ENCODE measurements at places on chromosomes 5 and 9.
A peak's percentile ranks its signal among the peaks of the same experiment; 100 is the strongest.

GRCh38 chr9:121703014-121703734 is 51.7 kb downstream of the DAB2IP start:
- DNase-seq = no peak

GRCh38 chr5:151087486-151087885 is 6.7 kb upstream of the TNIP1 start:
- DNase-seq = no peak

DNA sequence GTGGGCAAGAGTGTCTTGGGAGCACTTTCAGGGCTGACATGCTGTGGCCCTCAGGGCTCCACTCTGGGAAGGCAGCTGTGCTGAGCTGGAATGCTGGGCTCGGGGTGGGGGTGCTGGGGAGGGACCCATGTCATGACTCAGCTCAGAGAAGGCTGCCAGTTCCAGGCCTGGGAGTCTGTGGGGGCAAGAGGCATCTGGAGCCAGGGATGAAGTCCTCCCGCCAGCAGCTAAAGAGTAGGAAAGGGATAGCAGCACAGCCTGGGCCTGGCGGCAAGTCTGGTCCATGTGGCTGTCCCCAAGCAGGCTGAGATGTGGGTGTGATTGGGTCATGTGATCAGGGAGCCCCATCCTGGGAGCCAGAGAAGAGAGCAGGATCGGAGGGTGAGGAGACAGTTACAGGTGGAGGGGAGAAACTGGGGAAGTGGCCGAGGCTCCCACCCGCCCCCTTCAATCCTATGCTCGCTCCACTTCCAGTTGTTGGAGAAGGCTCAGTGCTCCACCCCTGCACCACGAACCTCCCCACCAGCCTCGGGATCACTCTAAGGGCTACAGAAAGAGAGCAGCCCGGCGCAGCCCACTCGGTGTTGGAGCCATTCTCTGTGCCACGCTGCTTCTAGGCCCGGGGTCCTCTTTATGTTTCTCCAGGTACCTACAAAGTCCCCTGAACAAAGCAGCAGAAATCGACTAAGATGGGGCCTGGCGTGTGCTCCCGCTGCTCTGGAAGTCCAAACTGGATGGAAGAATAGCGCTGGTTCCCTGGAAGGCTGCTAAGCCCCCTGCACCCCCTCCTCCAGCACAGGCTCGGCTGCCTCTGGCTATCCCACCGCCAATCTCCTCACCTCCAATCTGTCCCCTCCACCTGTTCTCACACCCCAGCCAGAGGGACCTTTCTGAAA is 12.0 kb downstream of the PDGFRB start:
- peak; percentile 93 for DNase-seq

- DNase-seq = no peak
Observed at GRCh38 chr5:55232271-55232984, 980 bp downstream of the CCNO start.

DNA sequence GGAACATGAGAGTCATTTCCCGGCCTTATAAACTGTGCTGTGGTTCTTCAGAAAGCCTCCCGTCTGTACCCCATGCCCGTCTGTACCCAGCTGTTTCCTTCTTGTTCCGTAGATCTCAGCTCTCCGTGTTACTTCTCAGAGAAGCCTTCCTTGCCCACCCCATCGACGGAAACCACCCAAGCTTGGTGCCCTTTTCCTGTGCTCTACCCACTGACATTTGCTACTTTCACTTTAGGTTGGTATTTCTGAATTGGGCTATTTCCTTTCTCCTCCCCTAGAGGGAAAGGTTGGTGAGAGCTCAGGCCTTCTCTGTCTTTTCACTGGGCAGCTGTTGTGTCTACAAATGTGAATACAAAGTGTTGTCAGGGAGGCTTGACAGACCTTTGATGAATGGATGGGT is 764.5 kb upstream of the ADAMTS16 start:
- no peak for DNase-seq

- no peak for DNase-seq
Observed at GRCh38 chr9:81370650-81371049, 318.7 kb downstream of the TLE1 start.

DNA sequence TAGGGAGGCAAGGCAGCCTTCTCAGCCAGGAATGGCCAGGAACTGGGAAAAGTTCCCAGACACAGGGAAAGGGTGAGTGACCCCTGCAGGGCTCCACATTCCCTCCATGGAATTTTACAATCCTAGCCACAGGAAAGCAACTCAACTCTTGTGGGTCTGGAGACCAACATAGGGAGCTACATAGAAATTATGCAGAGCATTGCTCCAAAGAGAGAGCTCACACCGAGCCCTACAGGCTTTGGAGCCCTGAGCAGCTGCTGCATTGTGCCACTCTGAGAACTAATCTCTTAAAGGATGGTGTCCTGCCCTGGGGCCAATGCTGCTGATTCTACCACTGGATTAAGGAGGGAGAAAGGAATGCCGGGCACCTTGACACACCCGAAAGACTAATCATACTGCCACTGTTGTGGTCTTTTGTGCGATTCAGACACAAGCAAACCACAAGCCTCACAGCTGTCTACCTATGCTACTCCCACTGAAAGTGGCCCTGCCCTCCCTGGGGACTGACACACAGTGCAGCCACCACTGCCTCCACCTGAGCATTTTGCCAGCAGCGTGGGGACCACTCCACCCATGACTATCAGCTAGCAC is 1089.8 kb upstream of the NUDT12 start:
- no peak for DNase-seq

DNA sequence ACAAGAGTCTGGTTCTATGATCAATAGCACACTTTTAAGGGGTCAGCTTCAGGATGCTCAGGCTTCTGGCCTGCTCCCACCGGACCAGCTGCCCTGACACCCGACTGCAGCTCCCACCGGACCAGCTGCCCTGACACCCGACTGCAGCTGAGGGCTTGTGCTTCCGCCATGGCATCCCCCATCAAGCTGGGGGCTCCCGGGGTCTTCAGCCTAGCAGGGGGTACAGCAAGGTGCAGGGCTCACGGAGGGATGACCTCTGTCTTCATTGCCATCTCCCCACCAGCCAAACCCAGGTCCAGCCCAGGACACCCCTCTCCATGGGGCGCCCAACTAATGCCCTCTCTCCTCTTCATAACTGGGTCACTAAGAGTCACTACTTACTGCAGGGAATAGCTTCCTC is 1.9 kb downstream of the FLT4 start:
- DNase-seq = no peak

DNA sequence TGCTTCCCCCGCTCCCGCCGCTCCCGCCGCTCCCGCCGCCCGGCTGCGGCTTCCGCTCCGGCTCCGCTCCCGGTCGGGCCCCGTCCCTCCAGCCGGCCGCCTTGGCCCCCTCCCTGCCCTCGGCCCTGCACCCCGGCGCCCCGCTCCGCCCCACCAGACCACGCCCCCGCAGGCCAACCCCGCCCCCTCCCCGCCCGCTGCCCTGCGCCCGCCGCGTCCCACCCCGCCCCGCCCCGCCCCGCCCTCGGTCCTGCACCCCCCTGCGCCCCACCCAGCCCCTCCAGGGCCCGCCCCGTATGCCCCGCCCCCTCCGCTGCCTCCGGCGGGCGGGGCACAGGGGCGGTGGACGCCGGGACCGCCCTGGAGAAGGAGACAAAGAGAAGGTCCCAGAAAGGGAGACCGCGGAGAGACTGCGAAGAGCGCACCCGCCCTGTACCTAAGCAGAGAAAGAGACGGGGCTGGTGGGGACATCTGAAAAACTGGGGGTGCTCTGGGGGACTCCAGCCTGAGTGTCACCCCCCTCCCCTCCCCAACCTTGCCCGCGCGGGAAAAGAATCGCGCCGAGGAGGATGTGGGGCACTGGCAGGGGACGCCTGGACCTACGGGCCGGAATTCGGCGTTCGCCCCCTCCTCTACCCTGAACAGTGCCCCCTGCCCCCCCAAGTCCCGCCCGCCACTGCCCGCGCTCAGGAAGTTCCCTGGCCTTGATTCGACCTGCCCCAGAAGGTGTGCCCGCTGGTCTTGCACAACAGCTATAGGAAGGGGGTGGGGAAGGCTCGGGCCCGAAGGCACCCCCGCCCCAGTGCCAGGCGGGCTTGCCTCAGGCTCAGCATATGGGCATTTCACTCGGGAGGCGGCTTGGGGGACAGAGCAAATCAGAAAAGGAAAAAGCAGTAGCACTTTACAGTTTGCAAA is 42.8 kb upstream of the STXBP1 start:
- peak; percentile 78 for DNase-seq

- peak; percentile 37 for DNase-seq
Observed at GRCh38 chr9:87656485-87656884, 69.4 kb upstream of the CTSL start.

DNA sequence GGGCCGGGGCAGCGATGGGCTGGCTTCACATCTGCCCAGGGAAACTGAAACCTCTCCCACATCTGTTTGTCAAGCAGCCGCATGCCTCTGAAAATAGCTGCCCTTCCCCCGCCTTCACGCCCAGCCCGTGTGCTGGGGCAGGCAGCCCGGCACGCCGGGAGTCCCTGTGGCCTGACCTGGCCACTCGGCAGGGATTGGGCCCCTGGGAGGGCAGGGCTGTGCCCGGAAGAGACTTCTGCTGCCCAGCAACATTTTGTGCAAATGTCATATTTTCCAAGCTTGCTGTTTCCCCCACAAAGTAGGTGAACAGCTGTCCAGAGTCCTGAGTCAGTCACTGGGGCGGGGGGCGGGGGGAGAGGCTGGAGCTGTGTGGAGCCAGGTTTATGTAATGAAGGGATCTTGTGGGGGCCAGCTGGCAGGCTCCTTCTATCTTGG is 8.2 kb downstream of the COL27A1 start:
- no peak for DNase-seq

- no peak for DNase-seq
Observed at GRCh38 chr9:86168256-86168655, 68.9 kb upstream of the GOLM1 start.

GRCh38 chr5:96962540-96962991 is 26.7 kb downstream of the LNPEP start:
- DNase-seq = no peak

DNA sequence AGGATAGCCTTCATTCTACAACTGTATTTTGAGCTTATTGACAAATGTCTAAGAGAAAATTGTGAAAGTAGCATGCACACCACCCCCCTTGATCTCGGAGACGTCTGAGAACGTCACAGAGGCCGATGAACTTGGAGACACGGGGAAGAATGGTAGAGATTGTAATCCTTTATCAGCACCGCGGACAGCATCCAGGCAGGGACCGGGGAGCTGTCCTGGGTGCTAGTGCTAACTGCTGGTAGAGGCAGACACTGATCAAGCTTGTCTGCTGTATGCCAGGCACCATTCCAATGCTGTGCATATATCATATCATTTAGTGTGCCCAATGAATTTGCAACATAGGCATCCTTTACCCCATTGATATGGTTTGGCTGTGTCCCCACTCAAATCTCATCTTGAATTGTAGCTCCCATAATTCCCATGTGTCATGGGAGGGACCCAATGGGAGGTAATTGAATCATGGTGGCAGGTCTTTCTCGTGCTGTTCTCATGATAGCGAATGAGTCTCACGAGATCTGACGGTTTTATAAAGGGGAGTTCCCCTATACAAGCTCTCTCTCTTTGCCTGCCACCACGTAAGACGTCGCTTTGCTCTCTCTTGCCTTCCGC is 98.8 kb downstream of the LHX2 start:
- DNase-seq = peak; percentile 33

- DNase-seq = no peak
Observed at GRCh38 chr9:129374651-129375050, 196.6 kb upstream of the IER5L start.

- DNase-seq = no peak
Observed at GRCh38 chr9:20524776-20525175, 97.5 kb downstream of the MLLT3 start.

DNA sequence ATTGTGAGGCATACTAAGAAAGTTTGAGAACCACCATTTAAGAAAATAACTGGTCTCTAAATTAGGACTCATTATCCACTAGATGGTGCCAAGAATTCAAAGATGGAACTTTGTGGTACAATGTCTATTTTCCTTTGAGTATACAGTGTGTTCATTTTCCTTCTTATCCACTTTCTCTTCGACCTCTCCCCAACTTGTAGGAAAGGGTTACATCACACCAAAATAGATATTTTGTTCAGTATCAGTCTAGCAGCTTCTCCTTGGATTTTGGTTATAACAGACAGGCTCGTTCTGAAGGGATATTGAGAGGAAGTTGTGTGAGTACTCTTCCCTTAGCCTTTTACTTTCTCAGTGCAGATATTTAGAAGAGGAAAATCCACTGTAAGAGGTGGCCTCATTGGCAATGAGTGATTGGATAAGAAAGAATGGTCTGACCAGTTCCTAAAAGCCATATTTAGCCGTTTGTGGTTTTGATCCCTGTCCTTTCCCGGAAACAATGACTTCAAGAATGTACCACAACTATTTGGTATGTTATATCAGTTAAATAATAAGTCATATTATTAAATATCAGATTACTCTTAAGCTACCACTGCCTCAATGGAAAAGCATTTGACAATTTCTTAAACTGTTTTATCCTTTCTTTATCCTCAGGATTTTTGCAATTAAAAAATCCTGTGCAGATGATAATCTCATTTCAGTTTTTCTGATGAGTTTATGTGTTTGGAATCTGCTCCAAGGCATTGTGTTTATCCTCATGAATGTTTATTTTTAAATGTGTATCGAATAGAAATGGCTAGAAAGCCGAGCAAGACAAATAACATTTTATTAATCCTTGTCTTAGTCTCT is 69.0 kb upstream of the GRAMD2B start:
- peak; percentile 95 for DNase-seq

GRCh38 chr9:4540425-4540824 is 50.2 kb downstream of the SLC1A1 start:
- DNase-seq = no peak

DNA sequence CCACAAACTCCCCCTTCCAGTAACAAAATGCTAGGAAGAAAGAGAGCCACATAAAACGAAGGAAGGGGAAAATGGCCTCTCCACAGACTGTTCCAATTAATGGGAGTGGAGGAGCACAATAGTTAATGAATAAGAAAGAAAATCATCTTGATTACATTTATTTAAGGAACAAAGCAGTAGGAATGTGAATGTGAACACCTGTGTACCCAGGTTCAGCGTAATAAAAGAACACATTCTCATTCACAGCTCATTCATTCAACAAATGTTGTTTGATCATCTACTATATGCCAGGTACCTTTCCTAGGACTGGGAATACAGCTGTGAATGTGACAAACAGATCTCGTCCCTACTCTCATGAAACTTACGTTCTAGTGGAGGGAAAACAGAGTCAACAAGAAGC is 35.7 kb downstream of the SIL1 start:
- DNase-seq = no peak

GRCh38 chr5:6737043-6737941 is 24.1 kb downstream of the TENT4A start:
- no peak for DNase-seq

- DNase-seq = no peak
Observed at GRCh38 chr5:14445013-14445412, 136.6 kb upstream of the OTULINL start.

GRCh38 chr9:4750023-4750673 is 9.1 kb upstream of the AK3 start:
- no peak for DNase-seq

DNA sequence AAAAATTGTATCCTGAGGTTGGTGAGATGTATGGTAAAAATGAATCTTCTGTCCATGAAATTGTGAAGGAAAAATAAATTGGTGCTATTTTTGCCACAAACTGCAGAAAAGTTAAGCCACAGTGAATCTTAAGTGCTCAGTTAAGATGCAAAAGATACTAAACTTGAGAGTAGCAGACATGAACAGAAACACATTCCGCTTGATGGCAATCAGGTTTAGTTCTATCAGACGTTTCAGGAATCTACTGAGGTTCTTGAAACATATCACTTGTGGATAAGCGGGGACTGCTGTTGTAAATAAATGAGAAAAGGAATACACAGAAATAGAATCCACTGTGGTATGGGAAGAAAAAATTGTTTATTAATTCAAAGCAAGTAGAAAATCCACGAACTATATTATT is 311.2 kb upstream of the PRR16 start:
- DNase-seq = no peak

Measured in stromal cell of bone marrow (primary cell).